Activated CD4-positive, alpha-beta T cell treated with anti-CD3 and anti-CD28 coated beads, Interleukin-2, amount 10 ng/mL, durations not matched to agents 24 days and 14 days (primary cell): ENCODE measurements at places on chromosomes 6 and 20.

- no peak for DNase-seq
Measured at GRCh38 chr20:53408691-53409446, 184.8 kb downstream of the ZNF217 start.

- DNase-seq = no peak
Measured at GRCh38 chr6:169451065-169451838, 197.6 kb upstream of the THBS2 start.

DNA sequence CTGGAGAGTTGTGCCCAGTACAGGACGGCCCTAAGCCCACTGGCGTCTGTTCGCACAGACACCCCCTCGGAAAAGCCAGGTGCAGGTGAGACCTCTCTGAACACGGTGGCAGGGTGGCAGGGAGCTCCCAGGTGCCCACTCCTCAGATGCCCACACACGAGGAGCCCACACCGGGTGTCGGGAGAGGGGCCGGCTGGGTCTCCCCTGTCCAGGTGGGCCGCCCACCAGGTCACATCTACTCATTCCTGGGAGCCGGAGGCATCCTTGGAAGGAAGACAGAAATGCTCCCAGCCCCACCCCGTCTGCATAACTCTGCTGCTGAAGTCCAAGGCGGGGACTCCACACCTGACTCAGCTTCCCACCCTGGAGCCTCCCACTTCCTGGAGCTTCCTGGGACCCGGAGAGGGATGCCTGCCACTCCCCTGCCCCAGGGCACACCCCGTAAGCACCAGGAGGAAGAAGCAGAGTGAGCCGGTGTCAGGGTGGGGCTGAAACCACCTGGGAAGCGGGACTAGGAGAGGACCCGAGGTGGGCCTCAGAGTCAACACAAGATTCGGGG, 2.5 kb downstream of the SRMS start:
- DNase-seq = no peak

DNA sequence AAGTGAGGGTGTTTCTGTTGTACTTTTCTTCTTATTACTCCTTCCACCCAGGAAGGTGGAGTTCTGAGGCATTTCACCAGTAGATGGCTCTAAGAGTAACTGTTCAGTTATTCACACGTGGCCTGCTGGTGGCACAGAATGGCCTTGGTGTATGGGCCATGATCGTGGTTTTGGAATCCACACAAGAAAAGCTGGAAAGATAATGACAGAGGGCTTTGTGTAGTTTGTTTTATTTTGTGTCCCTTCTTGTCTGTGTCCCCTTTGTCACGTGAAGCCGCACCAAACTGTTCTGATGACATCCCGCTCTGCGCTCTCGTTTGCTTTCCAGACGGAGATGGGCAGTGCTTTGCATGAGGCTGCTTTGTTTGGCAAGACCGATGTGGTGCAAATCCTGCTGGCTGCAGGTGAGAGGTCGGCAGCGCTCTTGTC, 93.4 kb downstream of the ANKS1A start:
- no peak for DNase-seq

GRCh38 chr20:61619751-61620150, 367.7 kb downstream of the CDH4 start:
- DNase-seq = no peak

GRCh38 chr6:169172946-169173345, 80.7 kb downstream of the THBS2 start:
- DNase-seq = no peak

DNA sequence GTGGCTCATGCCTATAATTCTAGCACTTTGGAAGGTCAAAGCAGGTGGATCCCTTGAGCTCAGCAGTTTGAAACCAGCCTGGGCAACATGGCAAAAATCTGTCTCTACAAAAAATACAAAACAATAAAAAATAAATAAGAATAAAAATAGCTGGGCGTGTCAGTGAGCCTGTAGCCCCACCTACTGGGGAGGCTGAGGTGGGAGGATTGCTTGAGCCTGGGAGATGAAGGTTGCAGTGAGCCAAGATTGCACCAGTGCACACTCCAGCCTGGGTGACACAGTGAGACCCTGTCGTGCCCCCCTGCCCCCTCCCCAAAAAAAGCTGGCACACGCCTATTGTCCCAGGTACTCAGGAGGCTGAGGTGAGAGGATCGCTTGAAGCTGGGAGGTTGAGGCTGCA, 35.1 kb upstream of the SRPK1 start:
- no peak for DNase-seq

GRCh38 chr6:33390173-33390572, 1.4 kb upstream of the KIFC1 start:
- no peak for DNase-seq

GRCh38 chr20:48738399-48739304, 89.1 kb downstream of the PREX1 start:
- DNase-seq = peak; percentile 89

DNA sequence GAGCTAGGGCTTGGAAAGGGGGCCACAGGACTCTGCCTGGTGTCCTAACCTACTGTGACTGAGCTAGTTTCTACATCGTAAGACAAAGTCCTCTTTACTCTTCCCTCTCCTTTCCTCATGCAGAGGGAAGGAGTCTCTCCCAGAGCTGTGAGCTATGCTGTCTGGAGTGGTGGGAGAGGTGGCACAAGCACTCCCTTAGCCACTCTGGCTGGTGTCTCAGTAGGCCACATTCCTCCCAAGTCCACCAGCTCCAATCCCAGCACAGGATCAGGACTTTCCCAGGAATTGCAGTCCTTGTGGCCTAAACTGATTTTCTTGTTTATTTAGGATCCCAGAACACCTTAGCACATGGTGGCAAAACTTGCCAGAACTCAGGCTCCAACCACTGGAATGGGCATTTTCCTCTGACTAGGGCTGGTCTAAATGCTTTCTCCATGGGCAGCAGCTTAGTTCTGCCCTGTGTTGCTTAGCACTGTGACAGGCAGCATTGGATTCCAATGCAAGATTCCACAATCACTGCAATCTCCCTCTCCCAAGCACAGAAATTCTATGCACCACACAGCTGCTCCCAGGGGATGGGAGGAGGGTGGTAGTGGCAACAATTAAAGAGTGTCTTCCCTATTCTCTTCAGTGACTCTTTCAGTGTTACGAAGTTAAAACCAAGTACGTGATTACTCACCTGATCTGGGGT, 733.3 kb downstream of the HACE1 start:
- DNase-seq = no peak

GRCh38 chr6:148835920-148836441, 89.2 kb downstream of the UST start:
- DNase-seq = no peak

- DNase-seq = no peak
Measured at GRCh38 chr6:126094411-126094810, 108.1 kb downstream of the TRMT11 start.

GRCh38 chr20:1364106-1364505, 28.7 kb downstream of the FKBP1A start:
- DNase-seq = peak; percentile 86

GRCh38 chr6:15510536-15511247, 152.1 kb downstream of the DTNBP1 start:
- DNase-seq = no peak

- peak; percentile 58 for DNase-seq
Measured at GRCh38 chr6:92723390-92723931, 695.9 kb downstream of the EPHA7 start.

- peak; percentile 51 for DNase-seq
Measured at GRCh38 chr6:33017694-33018353, 8.4 kb upstream of the HLA-DOA start.

- DNase-seq = no peak
Measured at GRCh38 chr6:134185277-134185676, 132.6 kb downstream of the SGK1 start.

DNA sequence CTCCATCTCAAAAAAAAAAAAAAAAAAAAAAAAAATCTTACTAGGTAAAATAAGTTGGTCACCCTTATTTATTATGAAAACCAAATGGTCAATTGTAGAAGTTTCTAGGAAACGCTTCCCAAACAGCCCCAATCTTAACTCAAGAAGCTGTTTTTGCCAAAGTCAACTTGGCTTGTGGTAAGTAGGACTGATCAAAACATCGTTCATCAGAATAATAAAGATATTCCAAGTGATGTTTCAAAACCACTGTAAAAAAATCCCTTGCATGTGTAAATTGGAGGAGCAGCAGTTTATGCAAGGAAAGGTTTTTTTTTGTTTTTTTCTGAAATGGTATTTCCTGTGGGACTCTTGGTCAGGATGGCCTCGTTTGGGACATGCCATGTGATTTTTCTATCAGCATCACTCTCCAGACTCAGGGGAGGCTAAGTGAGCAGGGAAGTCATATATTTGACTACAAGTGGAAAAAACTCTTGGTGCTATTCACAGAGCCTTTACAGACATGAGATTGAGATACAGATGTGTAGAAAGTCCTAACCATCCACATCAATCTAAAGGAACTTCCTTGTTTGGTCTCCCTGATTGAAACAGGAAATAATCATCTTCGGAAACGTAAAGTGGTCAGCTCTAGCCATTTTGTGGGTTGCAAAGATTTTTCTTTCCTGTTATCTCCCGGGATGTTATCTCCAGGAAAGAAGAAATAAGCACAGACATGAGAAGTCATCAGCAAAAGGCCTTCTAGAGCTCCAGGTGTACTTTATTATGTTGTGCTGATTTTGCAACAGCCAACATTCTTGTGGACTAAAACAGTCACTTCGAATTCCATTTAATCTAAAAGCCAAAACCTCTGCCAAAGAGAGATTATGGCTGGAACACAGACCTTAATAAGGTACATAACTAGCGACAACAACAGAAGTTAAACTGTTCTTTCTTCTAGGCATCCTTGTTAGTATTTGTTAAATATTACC, 177.8 kb downstream of the EDN1 start:
- no peak for DNase-seq

GRCh38 chr20:60135276-60135675, 177.1 kb downstream of the CDH26 start:
- no peak for DNase-seq

DNA sequence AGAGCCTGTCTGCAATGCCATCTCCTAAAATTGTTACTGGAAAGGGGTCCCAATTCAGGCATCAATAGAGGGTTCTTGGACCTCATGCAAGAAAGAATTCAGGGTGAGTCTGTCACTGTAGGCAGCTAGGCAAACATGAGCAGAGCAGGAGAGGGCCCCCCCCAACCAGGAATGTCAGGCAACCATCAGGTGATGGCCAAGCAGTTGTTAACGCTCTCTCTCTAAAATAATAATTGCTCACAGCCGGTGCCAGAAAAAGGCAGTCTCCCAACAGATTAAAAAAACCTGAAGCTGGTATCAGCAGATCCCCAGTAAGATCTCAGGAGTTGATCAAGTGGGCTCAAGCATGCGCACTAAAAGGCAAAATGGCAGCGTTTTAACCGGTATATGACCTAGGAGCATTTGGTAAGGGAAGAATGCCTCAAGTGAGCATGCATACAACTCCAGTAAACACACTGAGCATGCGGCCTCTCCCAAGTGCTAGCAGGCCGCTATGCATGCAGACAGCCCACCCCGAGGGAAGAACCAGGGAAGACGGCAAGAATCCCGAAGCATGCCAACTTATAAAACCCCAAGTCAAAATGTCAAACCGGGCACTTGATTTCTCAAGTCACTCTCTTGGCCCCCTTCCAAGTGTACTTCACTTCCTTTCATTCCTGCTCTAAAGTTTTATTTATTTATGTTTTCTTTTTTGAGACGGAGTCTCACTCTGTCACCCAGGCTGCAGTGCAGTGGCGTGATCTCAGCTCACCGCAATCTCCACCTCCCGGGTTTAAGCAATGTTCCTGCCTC, 44.0 kb upstream of the RNGTT start:
- no peak for DNase-seq

DNA sequence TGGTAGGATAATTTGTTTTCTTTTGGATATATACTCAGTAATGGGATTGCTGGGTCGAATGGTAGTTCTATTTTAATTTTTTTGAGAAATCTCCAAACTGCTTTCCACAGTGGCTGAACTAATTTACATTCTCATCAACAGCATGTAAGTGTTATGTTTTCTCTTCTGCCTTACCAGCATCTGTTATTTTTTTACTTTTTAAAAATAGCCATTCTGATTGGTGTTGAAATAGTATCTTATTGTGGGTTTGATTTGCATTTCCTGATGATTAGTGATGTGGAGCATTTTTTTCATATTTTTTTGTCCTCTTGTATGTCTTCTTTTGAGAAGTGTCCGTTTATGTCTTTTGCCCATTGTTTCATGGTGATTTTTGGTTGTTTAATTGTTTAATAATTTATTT, 11.9 kb downstream of the HINT3 start:
- no peak for DNase-seq

- DNase-seq = no peak
Measured at GRCh38 chr20:14597206-14597715, 259.8 kb upstream of the FLRT3 start.

- peak; percentile 62 for DNase-seq
Measured at GRCh38 chr6:32086661-32087573, 22.2 kb downstream of the TNXB start.

DNA sequence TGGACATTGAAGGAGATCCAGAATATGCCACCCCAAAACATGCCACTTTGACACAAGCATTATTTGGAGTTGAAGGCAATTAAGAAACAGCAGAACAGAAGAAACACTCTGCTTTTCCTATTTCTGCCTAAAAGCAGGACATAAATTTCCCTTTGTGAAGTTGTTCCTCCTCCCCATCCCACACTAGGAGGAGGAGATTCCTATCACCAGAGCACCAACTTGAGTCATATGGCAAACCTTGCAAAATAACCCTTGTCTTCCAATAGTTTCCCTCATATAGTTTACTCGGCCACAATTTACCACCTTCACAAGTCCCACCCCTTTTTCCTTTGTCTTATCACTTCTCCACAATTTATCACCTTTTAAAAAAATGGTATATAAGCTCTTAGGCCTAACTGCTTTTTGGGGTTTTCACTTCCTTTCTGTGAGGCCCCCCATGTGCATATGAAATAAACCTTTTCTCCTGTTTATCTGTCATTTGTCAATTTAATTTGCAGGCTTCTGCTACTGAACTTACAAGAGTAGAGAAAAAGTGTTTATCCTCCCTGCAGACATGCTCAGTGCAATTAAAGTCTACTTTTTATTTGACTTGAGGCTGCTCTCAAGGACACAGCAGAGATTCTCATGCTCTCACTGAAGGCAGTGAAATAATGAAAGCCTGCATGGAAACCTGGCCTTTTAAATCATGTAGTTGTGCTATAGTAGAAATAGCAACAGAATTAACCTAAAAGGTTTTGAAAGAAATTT, 2.8 kb upstream of the RAB23 start:
- no peak for DNase-seq

DNA sequence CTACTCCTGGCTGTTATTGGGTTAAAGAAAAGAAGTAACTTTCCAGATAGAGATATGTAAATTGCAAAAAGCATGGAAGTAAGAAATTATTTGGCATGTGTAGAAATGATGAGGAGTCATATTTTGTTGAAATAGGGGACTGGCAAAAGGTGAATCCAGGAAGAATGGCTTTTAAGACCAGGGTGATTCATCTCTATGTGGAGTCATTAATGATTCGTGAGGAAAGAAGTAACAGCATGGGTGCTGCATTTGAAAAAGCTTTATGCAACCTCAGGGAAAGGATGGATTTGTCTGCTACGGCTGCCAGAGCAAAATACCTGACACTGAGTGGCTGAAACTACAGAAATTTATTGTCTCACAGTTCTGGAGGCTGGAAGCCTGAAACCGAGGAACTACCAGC, 14.8 kb upstream of the SYNE1 start:
- no peak for DNase-seq
